Large intestine (tissue), 12 donors: ENCODE measurements at places on chromosomes 7 and 10. TPM values are rescaled to one million over a fixed set of nuclear protein-coding genes. Genes with fewer than 3 reads are reported as not detected.
A peak's percentile ranks its signal among the peaks of the same experiment; 100 is the strongest.

DNA sequence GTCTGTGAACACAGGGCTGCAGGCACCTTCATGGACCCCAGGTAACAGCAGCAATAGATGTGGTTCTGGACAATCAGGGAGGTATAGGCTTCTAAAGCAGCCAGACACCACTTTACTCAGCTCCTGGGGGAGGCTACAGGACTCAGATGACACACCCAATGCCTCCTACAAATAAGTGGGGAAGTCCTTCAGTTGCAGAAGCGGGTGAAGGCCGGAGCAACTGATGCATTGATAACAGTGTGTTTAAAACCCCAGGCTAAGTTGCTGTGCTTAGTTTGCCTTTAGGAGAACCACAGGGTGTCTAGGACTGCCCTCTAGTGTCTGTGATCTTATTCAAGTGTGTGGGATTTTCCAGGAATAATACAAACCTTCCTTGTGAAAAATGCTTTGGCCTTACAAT is 5.9 kb upstream of the ITGA8 start:
- DNase-seq: peak; percentile 12

DNA sequence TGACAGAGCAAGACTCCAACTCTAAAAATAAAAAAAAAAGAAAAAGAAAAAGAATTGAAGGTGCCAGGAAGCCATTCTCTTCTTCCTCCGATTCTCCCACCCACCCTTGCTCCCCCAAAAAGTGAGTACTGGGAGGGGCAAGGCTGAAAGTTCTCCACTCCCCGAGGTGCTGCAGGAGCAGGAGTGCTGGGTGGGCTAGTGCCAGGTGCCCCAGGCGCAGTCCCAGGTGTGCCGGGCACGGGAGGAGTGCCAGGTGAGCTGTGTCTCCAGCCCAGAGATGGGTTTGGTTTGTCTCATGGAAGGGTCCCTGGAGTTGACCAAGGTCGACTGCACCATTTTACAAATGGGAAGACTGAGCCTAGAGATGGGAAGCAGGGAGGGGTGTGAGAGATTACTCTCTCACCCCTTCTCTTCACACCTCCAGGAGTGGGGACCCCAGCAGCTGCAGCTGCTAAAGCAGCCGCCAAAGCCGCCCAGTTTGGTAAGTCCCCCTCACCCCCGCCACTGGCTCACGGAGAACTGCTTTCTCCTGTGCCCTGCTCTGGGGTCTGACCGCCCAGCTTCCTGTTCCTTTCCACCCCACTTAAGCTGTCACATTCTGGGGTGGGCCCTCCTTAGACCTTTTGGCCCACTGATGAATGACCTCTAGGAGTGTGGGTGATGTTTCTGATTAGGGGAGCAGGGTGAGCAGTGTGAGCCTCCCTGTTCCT is 26.2 kb upstream of the LIMK1 start:
- DNase-seq: no peak

GRCh38 chr7:104480529-104480928 is 152.1 kb downstream of the LHFPL3 start:
- DNase-seq: no peak

GRCh38 chr10:27637601-27638000 is 108.0 kb downstream of the MKX start:
- no peak for DNase-seq

GRCh38 chr10:100858261-100858660 is 54.5 kb upstream of the SLF2 start:
- no peak for DNase-seq

The LIPM gene
- polyA plus RNA-seq: 0.04 TPM

- no peak for DNase-seq
Measured at GRCh38 chr7:27619492-27619891, 43.2 kb downstream of the HIBADH start.

The CPN1 gene
- polyA plus RNA-seq: 0.06 TPM

GRCh38 chr10:14617852-14618251 is 156.8 kb downstream of the FAM107B start:
- DNase-seq: no peak
